ENCODE measurements at places on chromosomes 7 and 10.
A peak's percentile ranks its signal among the peaks of the same experiment; 100 is the strongest.

- no peak for DNase-seq
Observed at GRCh38 chr7:132065193-132065988, 509.0 kb upstream of the PODXL start.

- DNase-seq: no peak
Observed at GRCh38 chr7:101582971-101583370, 46.1 kb downstream of the MYL10 start.

- DNase-seq: peak; percentile 47
Observed at GRCh38 chr7:99997545-99998137, 17.8 kb upstream of the ZKSCAN1 start.

DNA sequence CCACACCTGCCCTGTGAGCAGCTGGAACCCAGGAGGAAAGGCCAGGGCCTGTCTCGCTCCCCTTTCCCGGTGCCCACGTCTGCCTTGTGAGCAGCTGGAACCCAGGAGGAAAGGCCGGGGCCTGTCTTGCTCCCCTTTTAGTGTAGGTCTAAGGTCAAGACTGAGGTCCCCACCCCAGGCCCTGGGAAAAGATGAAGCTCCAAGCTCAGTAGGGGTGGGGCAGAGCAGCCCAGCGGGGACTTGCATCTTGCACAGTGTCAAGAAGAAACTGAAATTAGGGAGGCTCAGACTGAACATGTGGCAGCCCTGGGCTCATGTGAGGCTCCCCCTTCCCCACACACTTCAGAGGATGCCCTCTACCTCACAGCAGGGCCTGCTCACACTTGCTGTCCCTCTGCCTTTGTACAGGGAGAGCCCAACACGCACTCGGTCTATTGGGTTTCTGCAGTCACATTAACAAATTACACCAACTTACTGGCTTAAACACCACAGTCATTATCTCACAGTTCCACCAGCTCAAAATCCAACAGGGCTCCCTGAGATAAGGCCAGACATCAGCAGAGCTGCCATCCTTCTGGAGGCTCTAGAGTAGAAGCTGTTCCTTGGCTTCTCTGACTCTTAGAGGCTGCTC, 12.4 kb downstream of the POLL start:
- DNase-seq: no peak

DNA sequence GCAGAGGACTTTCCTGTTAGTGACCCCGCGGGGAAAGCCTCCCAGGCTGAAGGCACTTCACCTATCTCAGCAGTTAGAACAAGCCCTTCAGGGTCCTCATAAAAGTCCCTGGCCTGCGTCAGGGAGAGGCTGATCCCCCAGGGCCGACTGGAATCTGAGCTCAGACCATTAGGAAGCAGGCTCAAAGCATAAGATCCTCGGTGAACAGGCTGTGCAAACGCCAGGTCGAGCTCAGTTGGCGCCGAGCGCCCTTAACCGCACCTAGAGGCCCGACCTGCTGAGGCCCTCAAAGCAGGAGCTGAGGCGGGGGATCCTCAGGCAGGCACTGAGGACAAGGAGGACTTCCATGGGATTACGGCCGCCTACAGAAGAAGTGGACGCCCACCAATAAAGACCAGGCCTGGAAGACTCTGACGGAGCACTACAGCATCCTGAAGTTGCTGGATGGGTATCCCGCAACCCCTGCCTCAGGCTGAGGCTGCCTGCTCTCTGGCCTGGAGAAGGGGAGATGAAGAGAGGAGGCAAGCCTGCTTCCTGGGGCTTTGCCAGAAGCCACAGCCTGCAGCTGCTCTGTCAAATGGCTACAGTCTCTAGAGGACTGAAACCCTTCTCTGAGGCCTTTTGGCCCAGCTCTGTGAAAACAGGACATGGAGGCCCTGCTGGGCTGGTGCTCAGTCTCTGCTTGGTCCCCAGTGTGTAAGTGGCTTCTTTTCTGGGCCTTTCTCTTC, 29.9 kb downstream of the LIPJ start:
- DNase-seq: no peak
